ENCODE measurements at places on chromosomes 11 and 22. TPM values are rescaled to one million over a fixed set of nuclear protein-coding genes. Genes with fewer than 3 reads are reported as not detected.

- DNase-seq = no peak
Measured at GRCh38 chr11:65440831-65441499, 18.4 kb downstream of the NEAT1 start.

GRCh38 chr22:38655519-38656255 lies 505 bp downstream of the FAM227A start:
- DNase-seq = no peak

- peak; percentile 65 for DNase-seq
Measured at GRCh38 chr11:119361056-119361787, 14.7 kb upstream of the MFRP start.

DNA sequence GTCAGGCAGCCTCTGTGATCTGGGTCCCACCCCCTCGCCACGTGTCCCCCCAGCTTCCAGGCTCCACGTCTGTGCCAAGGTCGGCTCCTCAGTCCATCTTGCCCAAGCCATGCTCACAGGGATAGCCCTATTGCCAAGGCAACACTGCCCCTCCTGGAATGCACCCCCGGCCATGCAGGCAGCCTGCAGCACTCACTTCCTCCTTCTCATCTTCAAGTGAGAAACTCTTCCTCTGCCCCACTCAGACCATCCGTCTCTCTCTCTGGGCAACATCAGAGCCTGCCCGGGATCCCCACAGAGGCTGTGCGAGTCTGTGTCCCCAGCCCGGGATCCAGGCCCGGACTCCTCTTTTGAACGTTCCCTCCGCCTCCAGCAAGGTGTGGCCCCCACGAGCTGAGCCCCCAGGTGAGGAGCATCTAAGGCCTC lies 852.3 kb downstream of the BRD1 start:
- no peak for DNase-seq

DNA sequence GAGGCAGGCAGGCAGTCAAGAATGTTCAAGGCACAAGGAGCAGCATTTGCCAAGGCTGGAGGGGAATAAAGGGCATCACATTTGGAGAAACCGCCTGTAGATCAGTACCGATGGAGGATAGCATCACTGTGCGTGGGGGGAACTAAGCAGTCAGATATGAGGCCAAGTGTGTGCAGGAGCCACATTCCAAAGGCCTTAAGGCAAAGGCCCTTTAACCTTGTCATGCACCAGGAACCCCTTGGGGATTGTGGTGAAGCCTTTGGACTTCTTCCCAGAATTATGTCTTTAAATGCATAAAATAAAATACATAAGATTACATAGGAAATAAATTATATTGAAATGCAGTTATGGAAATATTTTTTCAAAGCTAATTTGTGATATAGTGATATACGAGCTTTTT lies 532.1 kb downstream of the BUD13 start:
- DNase-seq = peak; percentile 67

NCAM1 gene
- 75.7 TPM for total RNA-seq

ANO1 gene
- total RNA-seq = 7.5 TPM
